ENCODE measurements at places on chromosomes 6 and 20.

GRCh38 chr6:29705389-29706231, 17.6 kb upstream of the HLA-F start:
- no peak for DNase-seq

DNA sequence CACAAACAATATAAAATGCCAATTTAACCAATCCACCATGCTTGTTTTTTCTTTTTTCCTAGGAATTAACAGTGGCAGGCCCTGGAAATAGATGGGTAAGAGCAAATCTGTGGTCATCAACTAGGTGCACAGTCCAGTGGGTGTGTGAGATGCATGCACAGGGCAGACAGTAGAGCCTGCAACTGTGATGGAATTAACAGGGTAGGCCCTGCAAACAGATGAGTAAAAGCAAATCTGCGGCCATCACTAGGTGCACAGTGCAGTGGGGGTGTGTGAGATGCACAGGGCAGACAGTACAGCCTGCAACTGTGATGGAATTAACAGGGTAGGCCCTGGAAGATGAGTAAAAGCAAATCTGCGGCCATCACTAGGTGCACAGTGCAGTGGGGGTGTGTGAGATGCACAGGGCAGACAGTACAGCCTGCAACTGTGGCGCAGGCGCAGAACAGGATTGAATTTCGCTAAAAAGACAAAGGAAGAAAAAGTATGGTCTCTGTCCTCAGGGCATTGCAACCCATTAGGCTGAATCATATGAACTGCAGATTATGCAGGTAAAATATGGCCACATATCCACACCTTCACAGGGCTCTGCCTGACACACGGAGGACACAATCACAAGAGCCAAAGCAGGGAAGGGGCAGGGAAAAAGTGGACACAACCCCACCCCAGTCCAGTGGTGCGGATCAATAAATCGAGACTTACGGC, 41.0 kb upstream of the IPCEF1 start:
- no peak for DNase-seq

DNA sequence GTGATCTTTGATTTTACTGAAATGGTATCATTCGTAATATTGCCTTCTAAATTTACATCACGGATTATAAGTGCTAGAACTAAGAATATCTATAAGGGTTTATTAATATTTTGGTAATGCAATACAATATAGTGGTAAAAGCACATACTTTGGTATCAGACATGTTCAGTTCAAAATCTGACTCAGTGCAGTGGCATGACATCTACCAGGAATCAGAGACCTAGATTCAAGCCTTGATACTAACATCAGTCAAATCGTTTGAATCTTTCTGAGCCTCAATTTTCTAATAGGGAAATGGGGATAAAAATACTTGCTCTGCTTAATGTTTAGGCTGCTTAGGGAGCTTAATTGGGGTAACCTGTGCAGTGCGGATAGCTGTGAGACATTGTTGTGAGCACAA, 488.0 kb downstream of the BCKDHB start:
- no peak for DNase-seq

DNA sequence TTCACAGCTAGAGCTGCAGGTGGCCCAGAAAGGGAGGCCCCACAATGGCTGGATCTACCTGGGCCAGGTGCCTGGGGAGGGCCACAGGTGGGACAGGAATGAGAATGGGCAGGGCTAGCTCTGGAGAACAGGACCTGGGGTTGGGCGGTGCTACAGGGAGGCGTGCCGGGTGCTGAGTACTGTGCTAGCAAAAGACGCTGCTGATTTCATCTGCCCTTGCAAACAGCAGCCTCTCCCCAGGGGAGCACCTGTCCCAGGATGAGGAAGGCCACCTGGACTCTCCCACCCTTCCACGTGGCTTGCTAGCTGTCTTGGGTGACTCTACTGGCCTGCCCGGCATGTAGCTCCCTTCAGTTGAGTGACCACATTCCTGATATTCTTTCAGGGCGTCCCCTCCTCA, 6.6 kb upstream of the YTHDF1 start:
- no peak for DNase-seq

GRCh38 chr6:84095156-84095555, 61.6 kb downstream of the MRAP2 start:
- DNase-seq, result no peak

DNA sequence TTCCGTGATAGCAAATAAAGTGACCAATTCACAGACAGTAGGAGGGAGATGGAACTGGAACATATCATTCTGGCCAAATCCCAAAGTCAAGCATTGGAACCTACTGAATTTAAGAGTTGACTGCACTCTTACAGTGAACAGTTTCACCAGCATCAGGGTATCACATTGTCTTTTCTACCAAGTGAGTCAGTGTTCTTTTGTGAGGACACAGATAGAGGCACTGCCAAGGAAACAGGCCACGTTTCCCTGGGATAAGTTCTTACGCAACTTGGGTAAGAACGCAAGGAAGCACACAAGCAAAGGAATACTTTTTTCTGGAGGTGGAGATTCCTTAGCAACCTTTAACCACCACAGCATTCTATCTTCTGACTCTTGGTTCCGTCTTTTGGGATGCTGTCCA, 28.6 kb upstream of the ENPP5 start:
- no peak for DNase-seq

DNA sequence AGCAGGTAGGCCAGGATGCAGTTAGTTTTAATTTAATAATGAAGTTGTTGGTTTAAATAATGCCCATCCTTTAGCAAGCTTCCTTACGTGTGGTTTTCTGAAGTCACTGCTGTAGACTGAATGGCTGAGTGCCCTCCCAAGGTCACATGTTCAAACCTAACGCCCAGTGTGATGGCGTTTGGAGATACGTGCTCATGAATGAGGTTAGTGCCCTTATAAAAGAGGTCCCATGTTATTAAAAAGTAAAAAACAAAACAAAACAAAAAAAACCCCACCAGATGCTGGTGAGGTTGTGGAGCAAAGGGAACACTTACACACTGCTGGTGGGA, 16.3 kb downstream of the LRP11 start:
- no peak for DNase-seq

DNA sequence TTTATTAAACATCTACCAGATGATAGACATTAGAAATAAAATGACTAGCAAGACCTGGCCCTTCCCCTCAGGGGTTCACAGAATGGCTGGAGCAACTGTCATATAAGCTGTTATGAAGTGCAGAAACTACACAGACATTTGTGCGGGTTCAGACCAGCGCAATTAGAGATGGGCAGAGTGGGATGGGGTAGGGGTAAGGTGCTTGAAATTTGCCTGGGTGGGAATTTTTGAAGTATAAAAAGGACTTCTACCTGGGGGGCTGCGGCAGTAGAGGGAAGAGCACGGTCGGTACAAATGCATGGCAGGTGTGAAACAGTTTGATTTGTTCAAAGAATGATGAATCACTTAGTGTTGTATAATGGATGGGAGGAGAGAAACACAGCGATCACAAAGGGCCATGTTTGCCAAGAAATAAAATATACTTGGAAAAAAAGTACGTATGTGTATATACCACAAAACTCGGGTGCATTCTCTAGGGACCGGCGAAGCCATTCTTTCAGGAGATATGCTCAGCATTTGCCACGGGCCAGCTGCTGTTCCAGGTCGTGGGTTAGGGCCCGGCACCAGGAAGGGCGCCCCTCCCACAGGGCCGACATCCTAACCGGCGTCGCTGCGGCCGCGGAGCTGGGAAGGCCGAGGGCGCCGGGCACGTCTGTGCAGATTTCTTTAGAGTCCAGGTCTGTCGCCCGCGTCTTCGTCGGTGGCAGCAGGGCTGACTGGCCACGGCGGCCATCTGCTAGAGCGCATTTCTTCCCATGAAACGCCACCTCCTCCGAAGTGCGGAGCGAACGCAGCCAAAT, 809 bp upstream of the NOL7 start:
- no peak for DNase-seq

DNA sequence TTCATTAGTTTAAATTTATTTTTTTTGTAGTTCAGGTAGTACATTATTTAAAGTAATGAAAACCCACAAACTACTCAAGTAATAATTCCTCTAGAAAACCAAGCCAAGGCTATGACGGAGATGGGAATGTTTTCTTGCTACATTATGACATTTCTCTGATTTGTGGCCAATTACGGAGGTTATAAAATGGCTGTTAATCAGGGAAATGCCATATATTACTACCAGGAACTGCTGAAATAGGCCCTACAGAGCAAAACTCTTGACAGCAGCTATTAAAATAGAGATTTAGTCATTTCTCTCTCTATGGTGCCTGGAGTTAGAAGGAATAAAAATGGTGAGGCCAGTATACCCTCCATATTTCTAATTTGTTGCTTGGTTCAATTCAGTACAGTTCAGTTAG, 280.0 kb downstream of the ARHGAP18 start:
- DNase-seq, result no peak

DNA sequence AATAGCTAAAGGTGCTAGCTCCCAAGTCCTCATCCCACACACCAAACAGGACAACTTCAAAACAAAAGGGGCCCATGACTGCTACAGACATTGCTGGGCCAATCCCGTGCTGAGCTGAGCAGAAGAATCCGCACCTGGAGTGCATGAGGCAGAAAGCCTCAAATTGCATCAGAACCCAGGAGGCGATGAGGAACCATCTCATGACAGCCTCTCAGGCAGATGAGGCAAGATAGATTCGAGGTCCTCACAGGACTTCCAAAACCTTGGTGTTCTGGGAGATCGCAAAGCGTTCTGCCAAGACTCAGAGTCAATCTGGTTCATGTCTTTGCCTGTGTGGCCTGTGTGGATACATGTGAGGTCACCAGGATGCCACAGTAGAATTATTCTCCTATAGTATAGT, 32.8 kb upstream of the SSTR4 start:
- no peak for DNase-seq

- peak; percentile 14 for DNase-seq
Observed at GRCh38 chr6:113994934-113995342, 24.0 kb upstream of the HDAC2 start.

DNA sequence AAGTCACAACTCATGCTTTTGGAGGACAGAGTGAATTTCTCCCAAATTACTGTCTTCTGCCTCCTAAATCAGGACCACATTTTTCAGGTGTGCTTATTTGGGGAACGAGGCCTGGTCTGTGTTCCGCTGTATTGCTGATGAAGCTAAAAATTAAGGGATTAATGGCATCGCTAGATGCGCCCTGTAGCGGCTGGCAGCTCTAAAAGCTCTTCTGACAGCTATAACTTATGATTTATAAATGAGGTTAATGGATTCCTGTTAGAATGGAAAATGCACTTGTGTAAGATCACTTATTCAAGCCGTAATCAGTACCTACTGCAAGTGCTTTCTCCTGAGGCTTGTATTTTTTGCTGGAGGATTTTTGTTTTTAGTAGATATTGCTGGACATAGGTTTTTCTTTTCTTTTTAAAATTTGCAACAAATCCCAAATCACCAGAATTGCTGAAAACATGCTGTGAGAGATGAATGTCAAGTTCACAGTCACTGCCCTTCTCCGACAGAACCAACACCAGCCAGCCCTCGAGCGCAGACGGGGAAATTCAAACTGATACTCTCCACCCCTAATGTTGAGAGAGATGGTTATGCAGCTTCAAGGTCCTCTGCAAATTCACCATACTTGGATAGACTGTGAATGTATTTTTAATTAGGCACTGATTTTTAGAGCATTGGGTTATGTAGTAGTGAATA, 49.1 kb downstream of the AKAP12 start:
- DNase-seq, result no peak

- no peak for DNase-seq
Observed at GRCh38 chr6:100452998-100453397, 11.7 kb downstream of the SIM1 start.

DNA sequence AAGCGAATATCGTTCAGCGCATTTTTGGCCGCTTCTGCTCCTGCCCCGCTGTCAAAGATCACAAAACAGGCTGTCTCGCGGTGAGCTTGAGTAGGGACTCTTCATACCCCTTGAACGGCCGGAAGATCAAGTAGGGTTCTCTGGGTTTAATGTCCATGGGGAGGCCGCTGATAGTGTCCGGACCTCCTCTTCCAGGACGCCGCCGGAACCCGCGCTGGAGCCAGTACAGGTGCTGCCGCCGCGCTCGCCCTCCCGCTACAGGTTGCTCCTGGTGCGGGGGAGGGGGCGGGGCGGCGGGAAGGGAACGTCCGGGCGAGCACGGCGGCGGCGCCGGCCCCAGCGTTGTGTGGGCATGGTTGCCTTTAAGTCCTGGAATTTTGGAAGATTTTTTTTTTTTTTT, 67.4 kb downstream of the KHDC1L start:
- DNase-seq, result no peak

DNA sequence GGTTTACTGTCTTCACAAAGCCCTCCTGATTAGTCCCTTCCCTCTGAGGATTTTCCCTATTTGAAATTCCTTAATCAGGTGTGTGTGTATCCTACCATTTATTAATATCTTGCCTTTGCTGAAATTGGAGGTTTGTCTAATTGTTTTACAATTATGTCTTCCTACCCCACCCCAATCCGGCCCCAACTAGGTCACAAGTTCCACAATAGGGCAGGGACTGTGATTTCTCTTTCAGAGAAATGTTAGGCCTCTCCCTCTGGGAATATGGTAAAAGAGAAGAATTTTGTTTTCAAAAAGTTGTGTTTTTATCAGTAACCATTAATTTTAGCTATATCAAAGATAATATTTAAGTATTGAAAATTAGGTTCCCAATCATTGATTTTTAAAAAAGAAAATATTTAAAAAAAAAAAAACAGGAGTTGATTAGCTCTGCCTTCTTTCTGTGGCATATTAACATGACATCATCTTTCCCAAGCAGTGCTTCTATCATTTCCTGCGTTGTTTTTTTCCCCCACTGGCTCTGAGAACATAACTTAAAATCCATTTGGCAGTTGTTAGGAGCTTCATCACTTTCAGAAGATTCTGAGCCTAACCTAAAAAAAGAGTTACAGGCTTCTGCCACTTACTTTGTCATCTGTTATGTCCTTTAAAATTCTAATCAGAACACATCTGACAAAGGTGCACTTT, 36.1 kb downstream of the BLOC1S5 start:
- no peak for DNase-seq

DNA sequence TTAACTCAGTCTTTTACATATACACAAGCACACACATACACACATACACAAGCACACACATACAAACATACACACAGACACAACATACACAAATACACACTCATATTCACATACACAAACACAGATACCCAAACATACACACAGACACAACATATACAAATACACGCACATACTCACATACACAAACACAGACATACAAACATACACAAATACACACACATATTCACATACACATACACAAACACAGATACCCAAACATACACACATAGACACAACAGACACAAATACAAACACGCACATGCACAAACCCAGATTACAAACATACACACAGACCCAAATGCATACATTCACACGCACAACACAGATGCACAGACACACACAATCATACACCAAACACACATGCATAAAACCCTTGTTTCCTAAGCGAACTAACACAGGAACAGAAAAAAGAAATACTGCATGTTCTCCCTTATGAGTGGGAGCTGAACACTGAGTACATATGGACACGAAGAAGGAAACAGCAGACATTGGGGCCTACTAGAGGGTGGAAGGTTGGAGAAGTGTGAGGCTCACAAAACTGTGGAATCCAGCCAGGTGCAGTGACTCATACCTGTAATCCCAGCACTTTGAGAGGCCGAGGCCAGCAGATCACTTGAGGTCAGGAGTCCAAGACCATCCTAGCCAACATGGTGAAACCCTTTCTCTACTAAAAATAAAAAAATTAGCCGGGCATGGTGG, 34.2 kb downstream of the PIM1 start:
- DNase-seq, result no peak

All from GM20000 (cell line).